ENCODE measurements at places on chromosomes 5 and 9.

- H3K27me3 ChIP-seq, result no peaks in the 10 kb centered on the region
- no peaks in the 10 kb centered on the region for H3K4me1 ChIP-seq
- H3K4me3 ChIP-seq, result no peak overlapping the region
- H3K36me3 ChIP-seq, result no peaks in the 10 kb centered on the region
- no peak for DNase-seq
These were observed 80.2 kb downstream of the GCNT1 start for GRCh38 chr9:76539180-76539579.

- H3K36me3 ChIP-seq, result no peaks in the 10 kb centered on the region
- H3K4me1 ChIP-seq, result no peaks in the 10 kb centered on the region
- no peak overlapping the region for H3K4me3 ChIP-seq
- no peaks in the 10 kb centered on the region for H3K27me3 ChIP-seq
- DNase-seq, result peak; percentile 66
- H3K27ac ChIP-seq, result no peak overlapping the region
These were observed 39.1 kb upstream of the RANBP6 start for GRCh38 chr9:6054280-6055099.

DNA sequence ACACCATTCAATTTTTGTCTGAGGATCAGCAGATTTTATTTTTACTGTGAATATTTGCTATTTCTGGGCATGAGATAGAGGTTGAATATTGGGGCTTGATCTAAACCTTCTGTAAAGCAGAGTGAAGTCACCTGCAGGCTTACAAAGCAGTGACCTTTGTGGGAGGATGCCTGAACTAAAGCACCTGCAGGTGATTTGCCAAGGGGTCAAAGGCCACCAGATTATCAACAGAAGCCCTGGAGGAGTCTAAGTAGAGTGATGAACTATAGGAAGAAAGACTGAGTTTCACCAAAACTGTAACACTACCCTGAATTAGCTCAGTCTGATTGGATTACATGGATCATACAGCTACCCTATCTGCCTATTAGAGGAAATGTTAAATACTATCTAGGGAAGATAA is 144.3 kb upstream of the PRLR start:
- DNase-seq, result no peak
- H3K36me3 ChIP-seq, result no peaks in the 10 kb centered on the region
- H3K27me3 ChIP-seq, result no peaks in the 10 kb centered on the region
- H3K27ac ChIP-seq, result no peak overlapping the region
- no peak overlapping the region for H3K4me3 ChIP-seq
- H3K4me1 ChIP-seq, result no peaks in the 10 kb centered on the region

DNA sequence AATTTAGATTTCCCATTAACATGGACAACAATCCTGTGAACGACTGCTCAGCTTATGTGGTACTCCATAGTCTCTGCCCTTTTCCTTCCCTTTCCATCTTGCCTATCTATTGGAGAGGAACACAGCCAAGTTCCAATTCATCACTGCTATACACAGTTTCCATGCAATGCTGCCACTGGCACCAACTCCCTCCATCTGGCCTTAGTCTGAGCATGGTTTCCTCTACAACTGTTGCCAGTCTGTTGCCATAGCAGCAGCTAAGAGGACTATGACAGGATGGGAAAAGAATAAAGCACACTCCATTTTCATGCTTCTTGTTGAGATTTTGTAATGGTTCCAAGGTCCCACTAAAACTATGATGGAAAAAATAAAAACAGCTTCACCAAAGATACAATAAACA is 189.0 kb downstream of the HCN1 start:
- DNase-seq, result no peak
- no peaks in the 10 kb centered on the region for H3K27me3 ChIP-seq
- H3K4me3 ChIP-seq, result no peak overlapping the region

DNA sequence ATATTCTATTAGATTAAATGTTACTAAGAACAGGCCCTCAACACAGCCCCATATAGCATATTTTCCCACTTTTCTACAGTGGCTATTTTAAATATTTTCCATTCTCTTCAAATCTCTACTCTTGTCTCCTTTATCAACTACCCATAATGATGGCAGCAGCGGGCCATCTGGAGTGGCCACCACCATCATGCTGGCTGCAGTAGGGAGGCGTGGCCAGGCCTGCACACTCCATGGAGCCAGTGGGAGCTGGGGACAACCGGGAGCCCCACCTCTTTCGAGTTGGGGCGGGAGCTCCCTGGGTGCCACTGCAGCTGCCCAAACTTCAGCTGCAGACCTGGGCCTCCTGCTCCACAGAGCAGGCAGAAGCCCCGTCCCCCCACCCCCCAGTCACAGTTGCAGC is 98.4 kb upstream of the RANBP6 start:
- H3K27me3 ChIP-seq, result no peaks in the 10 kb centered on the region
- H3K4me1 ChIP-seq, result no peaks in the 10 kb centered on the region
- DNase-seq, result no peak
- no peaks in the 10 kb centered on the region for H3K36me3 ChIP-seq

Data from ovary (tissue), 10 donors.